Fibroblast of villous mesenchyme (primary cell): ENCODE measurements at places on chromosomes 7 and 10.

DNA sequence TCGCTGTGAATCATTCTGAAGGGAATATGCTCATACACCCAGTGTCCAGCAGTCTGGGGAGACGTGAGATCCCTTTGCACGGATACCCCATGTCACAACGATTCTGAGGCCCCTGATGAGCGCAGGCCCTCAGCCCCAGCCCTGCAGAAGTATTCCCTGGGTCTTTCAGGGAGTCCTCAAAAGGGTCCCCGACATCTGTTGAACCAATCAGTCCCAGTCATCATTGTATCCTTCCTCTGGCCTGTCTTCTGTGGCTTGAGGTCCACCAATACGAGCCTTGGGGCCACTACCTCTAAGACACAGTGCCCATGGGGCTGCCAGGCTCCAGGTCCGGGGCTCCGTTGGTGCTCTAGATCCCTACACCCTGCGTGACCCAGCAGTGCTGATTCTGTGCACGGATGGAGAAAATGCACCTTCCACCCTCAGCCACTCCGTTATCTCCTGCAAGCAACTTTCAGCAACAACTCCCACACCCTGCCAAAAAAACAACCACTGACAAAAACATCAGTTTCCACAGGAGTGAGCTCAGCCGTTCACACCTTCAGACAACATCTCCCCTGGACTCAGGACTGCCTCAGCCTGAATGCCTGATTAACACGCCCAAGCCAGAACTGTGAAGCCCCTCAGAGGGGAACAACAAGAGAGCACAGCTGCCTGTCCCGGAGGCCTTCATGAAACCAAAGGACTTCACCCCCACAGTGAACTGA is 46.9 kb upstream of the KDM7A start:
- no peak for DNase-seq

DNA sequence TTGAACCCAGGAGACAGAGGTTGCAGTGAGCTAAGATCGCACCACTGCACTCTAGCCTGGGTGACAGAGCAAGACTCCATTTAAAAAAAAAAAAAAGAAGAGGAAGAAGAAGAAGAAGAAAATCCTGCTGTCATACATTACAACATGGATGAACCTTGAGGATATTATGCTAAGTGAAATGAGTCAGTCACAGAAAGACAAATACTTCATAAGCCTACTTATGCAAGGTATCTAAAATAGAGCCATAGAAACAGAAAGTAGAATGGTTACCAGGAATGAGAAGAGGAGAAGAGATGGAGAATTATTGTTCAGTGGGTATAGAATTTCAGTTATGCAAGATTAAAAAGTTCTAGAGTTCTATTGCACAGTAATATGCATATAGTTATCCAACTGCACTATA is 466.5 kb downstream of the PLXNA4 start:
- DNase-seq: no peak

GRCh38 chr10:102229810-102230263 is 3.7 kb downstream of the ELOVL3 start:
- DNase-seq: peak; percentile 74

DNA sequence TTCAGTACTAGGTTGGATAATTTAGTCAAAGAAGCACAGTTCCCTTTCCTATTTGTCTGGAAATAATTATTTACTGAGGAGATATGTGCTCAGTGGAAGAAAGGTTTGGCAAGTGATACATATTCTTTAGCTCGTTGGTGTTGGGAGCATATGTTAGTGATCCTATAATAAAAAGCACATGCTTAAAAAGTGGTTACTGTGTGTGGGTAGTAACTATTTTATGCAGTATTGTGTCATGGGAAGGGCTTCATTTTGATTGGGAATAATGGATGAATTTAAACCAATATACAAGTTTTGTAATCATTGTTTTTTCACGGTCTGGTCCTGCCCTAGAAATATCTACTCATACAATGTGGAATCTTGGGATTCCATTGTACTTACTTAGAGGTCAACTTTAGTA is 188.7 kb upstream of the PPP1R3A start:
- no peak for DNase-seq

DNA sequence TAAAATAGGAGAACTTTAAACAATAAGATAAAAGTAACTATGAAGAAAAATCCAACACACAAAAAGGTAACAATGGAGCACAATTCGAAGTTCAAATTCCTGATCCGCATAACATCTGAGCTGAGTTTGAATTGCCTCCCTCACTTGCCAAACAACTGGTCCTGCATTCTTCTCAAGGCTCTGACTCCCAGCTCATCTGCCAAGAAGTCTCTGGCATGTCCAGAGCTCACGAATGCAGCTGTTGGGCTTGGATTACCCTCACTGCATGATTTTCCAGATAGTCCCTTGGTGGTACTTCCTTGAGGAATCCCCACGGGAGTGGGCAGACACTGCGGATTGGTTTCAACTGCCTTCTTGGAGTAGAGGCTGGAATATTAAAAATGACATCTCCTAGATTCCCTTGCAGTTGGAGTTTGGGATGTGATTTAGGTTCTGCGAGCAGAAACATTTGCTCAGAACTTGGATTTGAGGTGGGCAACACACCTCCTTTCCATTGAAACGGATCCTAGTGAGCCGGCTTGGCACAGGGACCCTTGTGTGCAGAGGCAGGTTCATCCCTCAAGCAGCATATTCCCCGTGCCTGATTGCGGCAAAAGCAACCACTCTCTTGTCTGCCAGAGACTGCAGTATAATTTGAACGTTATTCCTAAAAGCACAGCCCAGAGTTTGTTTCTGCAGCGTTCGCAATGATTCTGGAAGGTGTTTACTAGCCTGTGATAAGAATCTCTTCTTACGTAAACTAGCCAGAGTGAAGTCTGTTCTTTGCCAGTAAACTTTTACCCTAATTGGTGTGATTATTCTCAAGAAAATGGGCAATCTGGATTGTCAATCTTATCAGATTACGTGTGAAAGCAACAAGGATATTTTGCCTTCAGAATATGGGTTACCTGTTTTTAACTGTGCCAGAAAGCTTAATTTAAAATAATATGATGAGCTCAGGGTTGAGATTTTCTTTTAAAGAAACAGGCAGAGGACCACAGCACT is 23.4 kb upstream of the PRKCQ start:
- no peak for DNase-seq

DNA sequence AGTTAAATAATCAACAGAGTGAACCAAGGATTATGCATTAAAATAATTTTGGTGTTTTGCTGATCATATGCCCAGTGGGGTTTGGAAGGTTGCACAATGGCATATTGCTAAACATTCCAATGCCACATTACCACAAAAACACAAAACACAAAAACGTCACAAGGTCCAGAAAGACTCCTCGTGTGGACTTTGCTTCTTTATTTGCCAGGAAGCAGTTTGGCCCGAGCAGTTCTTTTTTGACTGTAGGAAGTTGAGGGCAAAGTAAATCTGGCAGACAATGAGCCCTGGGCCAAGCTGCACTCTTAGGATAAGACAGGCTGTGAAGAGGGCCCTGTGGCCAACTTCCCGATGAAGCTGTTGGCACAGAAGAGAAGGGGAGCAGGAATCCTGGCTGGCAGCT is 39.2 kb upstream of the SLC35B4 start:
- DNase-seq: peak; percentile 6

- DNase-seq: peak; percentile 33
Observed at GRCh38 chr7:41445432-41445831, 257.5 kb downstream of the INHBA start.

DNA sequence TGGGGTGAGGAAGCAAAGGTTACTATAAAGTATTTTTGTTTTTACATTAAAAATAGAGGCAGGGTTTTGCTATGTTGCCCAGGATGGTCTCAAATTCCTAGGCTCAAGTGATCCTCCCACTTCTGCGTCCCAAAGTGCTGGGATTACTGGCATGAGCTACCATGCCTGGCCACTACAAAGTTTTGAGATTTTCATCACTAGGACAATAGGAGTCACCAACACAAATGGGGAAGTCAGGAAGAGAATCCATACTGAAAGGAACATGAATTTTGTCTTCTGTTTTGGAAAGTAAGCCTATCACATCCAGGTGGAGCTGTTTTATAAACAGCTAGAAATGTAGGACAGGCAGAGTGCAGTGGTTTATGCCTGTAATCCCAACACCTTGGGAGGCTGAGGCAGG is 20.0 kb upstream of the CAPZA2 start:
- no peak for DNase-seq

DNA sequence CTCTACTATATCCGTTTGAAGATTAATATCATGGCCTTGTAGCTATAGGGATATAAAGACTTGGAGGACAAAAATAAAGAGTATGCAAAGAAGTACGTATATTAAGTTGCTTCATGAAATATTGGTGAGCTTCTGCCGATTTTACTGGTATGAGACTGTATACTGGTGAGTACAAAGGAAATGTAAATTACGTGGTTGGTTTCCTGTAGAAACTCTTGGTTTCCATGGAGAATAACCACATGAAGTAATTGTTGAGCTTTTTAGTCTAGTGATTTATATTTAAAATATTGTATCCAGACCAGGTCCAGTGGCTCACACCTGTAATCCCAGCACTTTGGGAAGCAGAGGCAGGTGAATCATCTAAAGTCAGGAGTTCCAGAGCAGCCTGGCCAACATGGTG is 32.2 kb upstream of the GLI3 start:
- DNase-seq: no peak

GRCh38 chr10:97186911-97187310 is 1.2 kb upstream of the SLIT1 start:
- no peak for DNase-seq

- DNase-seq: no peak
Observed at GRCh38 chr10:26803849-26804248, 56.9 kb downstream of the ABI1 start.

DNA sequence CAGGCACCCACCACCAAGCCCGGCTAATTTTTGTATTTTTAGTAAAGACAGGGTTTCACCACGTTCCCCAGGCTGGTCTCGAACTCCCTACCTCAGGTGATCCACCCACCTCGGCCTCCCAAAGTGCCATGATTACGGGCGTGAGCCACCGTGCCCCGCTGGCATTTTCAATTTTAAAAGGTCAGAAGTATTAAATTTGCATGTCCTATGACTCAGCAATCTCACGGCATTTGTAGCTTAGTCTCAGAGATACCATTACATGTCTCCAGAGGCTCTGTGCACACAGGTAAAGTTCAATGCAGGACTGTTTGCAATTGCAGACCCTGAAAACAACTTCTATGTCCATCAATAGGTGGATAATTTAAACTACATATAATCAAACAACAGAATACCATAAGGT is 99.2 kb downstream of the DLG5 start:
- DNase-seq: peak; percentile 5

DNA sequence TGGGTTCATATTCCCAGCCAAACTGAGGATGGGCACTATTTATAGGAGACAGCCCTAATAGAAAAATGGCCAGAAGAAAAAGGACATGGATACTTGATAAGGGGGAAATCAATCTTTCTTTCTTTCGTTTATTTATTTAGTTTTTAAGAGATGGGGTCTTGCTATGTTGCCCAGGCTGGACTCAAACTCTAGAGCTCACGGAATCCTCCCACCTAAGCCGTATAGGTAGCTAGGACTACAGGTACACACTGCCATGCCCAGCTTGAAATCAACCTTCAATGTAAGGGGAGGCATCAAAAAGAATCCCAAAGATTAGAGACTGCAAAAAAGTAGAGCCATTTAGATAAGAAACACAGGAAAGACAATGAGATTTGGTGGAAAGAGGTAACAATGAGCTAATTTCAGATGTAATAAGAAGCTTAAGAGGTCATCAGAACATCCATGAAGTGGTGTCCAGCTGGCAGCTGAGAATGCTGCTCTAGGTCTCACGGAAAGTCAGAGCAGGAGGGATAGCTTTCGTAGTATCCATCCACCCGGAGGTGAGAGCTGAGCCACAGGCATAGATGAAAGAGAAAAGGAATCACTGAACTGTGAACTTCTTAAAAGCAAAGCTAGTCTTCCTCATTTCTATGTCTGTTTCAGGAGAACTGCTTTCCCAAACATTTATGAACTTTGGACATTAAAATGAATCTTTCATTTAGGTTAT is 10.5 kb upstream of the ABLIM1 start:
- DNase-seq: no peak

GRCh38 chr7:44454348-44454747 is 36.1 kb downstream of the NUDCD3 start:
- DNase-seq: no peak

DNA sequence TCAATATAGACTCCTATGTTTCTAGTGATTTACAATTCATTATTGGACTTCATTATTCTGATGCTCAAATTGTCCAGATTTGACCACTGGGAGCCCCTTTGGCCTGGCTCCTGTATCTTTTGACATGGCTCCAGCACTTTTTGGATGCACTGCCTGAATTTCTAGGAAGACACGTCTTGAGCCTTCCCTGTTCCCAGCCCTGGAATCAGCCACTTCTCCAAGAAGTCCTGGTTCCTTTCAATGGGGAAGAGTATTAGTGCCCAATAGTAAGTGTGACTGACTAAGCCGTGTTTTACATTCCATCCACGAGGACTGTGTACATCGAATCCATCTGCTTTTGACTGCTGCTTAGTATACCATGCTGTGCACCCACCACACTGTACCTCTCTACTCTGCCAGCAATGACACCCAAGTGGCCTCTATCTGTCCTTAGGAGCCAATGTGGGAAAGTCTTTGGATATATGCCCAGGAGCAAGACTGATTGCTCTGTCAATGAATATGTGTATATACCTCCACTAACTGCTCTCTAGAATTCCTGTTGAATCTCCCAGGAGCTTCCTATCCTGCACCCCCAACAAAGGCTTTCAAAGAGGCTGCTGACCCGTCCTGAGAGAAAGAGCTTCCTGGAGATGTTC is 23.2 kb upstream of the NPFFR1 start:
- no peak for DNase-seq

GRCh38 chr10:32650246-32650655 is 204.3 kb downstream of the CCDC7 start:
- DNase-seq: no peak

GRCh38 chr7:17523813-17524739 is 225.6 kb downstream of the AHR start:
- peak; percentile 82 for DNase-seq

DNA sequence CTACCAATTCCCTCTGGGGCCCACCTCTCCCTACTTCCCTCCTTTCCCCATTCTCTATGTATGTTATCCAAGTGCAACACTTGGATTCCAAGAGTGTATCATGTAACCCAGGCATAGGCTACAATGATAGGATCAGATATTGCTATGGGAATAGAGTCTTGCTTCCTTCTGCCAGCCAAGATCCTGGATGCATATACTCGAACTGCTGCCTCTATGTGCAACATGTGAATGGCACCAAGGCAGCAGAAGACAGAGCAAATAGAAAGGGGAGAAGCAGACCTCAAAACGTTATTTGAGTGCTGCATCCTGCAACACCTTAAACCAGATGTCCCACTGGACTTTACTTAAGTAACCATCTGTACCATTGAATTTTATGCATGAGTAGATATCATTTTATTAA is 3.5 kb upstream of the XPNPEP1 start:
- DNase-seq: no peak

- DNase-seq: no peak
Observed at GRCh38 chr10:78428579-78428978, 394.9 kb downstream of the RPS24 start.

DNA sequence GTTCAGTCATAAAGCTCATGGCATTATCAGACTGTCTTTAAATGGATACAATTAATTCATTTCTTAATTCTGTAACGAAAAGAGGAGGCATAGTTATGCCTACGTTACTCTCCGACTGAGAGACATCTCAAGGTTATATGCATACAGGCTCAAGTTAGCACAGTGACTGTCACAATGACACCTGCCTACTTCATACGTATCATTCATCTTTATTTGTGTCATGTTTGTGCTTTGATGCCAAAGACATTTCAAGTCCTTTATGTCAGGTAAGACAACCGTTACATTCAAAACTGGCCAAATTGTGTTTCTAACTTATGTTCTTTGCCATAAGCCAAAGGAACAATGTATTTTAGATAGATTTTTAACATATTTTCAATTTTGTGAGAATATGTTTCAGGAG is 328.8 kb upstream of the NRG3 start:
- no peak for DNase-seq
